ENCODE measurements at places on chromosomes 4 and X.

- peak; percentile 14 for DNase-seq
Measured at GRCh38 chrX:109886122-109886761, 116.7 kb upstream of the TMEM164 start.

DNA sequence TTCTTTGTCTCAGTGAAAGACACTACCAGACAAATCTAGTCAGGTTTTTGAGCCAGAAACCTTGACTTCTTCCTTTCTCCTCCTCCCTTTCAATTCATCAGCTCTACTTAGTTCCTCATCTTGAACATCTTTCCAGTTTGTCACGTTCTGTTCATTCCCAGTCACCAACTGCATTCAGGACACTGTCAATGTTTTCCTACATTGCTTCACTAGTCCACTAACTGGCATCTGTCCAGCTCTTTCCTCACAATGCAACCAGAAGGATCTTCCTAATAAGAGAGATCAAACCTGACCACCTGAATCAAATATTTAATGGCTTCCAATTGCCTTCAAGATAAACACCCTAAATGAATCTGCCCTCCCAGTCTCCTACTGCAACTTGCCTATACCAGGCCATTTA is 52.5 kb downstream of the SYNPO2 start:
- DNase-seq = no peak

DNA sequence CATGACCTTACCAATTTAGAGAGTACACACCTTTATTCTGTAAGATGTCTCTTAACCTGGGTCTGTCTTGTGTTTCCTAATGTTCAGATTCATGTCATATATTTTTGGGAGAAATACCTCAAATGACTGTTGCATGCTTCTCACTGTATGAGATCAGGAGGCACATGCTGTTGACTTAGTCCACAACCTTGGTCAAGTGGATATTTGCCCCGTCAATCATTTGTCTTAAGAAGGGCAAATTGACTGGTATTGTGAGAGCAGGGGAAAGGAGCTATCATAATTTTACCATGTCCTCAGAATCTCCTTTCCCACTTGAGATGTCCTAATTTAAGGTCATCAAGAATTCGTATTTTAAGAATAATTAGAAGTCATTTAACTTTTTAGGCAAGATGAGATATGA is 11.0 kb downstream of the NUDT9 start:
- DNase-seq = no peak

- DNase-seq = peak; percentile 63
Measured at GRCh38 chrX:119755981-119756533, 2.3 kb upstream of the SOWAHD start.

GRCh38 chr4:40702137-40702799 is 47.5 kb upstream of the NSUN7 start:
- DNase-seq = no peak

DNA sequence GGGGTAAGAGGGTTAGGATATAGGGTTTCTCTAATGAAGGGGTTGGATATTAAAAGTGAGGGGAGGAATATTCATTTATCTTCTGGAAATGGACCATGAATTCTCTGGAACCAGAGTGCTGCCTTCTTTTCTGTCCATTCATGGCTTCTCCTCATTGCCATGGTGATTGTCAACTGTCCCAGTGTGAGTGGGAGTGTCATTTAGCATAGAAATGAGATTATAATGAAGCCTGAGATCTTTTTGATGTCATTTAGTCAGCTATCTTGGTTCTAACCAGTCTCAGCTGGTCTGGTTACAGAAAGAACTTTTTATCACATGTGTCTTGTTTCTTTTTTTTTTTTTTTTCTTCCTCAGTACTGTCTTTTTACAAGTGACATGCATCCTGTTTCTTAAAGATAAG is 497.3 kb upstream of the PITX2 start:
- no peak for DNase-seq

GRCh38 chr4:113060853-113061252 is 11.4 kb downstream of the ANK2 start:
- no peak for DNase-seq

GRCh38 chr4:68535974-68536373 is 40.1 kb downstream of the UGT2B17 start:
- DNase-seq = no peak

DNA sequence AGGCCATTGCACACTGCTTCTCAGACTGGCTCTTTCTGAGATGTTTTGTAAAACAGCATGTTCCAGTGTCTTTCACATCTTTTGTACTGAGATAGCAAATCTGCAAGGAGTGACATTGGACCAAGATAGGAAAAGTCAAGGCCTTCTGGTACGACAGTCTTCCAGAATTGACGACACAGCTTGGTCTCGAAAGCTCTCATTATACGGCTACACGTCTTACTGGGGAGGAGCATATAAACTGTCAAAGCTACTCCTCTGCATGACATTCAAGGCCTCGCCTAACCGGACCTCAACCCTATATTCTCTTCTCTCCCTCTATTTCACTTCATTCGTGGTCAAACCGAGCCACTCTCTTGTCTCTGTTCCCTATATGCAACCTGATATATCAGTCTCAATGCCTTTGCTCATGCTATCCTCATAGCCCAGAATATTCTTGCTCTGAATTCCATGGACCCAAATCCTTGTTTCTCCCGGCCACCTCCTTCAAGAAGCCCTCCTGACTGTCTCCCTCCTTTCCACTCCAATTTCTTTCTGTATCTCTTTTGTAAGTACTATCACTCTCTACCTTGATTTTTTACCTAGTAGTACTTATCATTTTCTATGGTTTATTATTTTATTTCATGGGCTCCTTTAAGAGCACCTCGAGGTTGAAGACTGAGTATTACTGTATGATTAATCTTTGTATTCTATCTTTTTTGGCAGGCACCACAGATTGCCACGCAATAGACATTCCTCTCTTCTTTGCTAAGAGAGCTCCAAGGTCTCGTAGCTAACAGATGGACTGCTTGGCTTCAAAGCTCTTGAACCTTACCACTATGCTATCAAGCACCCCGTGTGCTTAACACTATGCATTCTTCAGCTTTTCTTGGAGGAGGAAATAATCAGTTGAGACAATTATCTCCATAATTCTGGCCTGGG is 35.1 kb downstream of the RBM47 start:
- no peak for DNase-seq

DNA sequence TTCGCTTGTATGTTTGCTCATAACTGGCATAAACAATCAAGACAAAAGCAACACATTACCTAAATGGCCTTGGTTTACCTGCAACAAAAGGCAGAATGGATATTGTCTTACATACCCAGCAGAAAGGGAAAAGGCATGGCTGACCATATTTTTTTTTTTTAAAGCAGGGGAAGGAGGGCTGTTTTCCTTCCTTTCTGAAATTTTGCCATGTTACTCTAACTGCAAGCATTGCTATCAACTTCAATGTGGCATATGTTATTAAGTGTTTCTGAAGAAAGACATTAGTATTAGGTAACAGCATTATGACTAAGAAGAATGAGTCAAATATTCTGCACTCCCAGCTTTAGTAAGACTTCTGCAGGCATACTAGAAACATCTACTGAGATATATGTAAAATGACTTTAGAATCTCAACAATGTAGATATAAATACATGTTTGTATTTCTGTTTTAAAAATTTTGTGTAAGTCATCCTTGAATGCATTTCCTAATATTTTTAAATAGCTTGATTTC is 512.6 kb upstream of the FAM241A start:
- no peak for DNase-seq

DNA sequence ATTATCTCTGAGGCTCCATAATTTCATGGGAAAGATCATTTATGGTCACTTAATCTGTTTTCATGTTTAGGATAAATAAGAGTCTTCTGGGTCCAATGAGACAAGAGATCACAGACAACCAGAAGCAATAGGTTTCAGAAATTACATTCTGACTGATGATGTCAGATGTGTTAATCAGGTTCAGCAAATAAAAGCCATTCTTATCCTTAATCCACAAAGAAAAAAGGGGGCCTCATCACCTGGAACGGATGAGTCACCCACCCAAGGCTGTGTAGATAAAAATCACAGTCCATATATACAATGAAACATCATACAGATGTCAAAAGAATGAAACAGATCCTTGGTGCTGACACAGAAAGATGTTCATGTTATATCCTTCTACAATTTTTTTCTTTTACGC is 36.6 kb downstream of the SYTL4 start:
- DNase-seq = no peak

Data from CD4-positive, alpha-beta T cell treated with Interferon alpha-2 for 1 hour (primary cell).